ENCODE measurements at places on chromosomes 3 and 15.

- no peak for DNase-seq
Observed at GRCh38 chr3:75254685-75255084, 409.4 kb upstream of the FRG2C start.

DNA sequence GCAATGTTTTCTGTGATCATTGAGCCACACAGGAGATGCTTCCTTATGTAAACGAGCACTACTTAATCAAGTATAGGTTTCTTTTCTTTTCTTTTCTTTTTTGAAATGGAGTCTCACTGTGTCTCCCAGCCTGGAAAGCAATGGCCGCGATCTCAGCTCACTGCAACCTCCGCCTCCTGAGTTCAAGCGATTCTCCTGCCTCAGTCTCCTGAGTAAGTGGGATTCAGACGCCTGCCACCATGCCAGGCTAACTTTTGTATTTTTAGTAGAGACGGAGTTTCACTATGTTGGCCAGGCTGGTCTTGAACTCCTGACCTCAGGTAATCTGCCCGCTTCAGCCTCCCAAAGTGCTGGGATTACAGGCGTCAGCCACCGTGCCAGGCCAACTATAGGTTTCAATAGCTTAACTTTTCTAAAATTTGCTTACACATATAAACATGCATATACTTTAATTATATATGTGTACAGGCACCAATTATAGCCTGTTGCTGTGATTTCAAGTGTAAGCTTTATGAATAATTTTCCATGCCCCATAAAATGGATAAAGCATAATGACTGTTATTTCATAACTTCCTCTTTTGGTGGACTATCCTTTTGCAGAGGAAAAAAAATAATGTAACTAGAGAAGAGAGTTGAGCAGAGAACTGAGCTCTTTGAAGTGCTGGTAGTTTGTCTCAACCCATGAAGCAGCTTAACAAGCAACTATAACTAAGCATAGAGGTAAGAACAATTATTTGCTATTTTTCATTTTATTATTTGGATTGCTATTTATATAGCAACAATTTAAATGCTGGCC is 24.8 kb upstream of the MBNL1 start:
- no peak for DNase-seq

DNA sequence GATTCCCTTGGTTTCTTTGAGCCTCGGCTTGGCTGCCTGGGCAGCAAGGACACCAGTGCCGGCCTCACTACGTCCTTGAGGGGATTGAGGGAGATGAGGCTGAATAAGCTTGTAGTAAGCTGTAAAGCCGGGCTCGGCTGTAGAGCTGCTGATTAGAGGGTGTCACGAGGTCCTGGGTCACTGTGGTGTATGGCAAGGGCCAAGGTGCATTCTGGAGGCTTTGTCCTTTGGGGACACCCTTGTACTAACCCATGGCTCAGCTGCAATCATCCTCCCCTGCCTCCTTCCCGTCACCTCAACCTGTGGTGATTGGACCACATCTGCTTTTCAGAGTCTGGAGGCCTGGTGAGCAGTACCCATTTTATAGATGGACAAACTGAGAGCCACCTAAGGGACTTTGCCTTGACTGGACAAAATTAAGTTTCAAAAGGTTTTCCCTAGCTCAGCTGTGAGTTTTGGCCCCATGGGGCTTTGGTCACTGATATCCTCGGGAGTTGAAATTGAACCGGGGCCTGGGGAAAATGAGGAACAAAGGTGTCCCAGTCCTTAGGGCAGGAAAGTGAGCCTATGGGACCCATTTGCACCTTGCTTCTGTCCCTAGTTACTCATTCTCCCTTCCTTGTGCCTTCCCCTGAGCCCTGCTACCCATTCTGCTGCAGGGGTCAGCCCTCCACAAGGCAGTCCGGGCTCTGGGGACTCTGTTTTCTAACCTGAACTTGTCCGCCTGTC is 2.4 kb downstream of the SLC6A6 start:
- no peak for DNase-seq

DNA sequence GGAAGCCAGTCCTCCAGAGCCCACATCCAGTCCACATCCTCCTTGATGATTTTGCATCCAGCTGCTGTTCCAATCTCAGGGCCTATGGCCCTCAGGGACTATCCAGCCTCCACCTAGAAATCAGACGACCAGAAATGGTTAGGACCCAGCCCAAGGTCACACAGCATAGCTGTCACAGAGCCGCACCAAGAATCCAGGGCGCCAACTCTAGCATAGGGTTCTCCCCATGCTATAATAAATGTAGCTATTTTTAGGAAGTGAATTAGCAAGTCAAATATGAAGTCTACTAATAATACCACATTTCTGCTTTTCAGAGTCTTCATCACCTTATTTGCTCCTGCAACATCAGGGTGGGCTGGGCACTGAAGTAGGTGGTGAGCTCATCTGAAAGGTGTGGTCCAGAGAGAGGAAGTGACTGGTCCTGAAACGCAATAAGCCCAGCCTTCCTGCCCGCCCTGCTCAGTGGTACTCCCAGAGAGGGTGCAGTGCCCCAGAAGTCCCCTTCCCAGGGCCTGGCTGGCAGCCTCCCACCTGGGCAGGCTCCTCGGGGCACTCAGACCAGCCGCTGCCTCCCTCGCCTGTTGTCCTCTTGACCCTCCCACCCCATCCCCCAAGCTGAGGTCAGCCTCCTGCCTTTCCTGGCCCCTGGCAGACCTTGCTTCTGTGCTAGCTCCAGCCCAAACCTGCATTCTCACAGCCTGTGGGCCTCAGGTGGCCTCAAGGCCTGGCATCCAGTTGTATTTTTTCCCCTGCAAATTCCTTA is 17.6 kb upstream of the CYP11A1 start:
- peak; percentile 5 for DNase-seq

DNA sequence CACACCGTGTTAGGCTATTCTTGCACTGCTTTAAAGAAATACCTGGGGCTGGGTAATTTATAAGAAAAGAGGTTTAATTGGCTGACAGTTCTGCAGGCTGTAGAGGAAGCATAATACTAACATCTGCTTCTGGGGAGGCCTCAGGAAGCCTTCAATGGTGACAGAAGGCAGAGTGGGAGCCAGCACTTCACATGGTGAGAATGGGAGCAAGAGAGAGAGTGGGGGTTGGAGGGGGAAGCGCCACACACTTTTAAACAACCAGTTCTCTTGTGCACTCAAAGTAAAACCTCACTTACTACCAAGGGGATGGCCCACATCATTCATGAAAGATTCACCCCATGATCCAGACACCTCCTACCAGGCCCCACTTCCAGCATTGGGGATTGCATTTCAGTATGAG is 181.1 kb downstream of the APBA2 start:
- no peak for DNase-seq

DNA sequence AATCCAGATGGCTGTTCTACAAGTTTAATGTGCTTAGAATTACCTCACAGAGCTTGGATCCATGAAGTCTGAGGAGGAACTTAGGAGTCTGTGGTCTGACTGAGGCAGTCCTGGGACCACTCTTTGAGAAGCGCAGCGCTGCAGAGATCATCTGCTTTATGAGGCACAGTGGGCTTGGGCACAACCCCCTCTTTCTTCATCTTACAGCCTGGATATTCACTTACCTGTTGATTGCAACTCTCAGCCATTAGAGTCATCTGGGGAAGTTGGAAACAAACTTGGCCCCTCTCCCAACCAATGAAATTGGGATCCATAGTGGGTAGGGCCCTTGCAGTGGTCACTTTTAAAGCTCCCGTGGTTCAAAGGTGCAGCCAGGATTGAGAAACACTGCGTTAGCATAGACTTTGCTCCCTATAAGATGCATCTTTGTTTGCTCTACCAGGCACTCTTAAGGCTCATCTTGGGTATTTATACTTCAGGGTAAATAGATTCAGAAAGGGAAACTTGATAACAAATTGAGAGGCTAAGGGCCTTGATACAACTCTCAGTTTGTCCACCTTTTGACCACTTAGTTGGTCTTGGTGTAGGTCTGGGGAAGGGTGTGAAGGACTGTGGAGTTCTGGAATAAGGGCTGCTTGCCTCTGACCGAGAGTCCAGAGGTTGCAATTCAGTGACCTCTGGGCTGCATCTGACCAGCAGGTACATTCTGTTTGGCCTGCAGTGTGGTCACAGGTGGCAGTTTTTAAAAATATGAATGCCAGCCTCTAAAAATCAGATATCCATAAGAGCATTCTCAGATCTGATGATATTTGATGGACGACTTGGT is 22.8 kb downstream of the FEM1B start:
- DNase-seq: no peak

DNA sequence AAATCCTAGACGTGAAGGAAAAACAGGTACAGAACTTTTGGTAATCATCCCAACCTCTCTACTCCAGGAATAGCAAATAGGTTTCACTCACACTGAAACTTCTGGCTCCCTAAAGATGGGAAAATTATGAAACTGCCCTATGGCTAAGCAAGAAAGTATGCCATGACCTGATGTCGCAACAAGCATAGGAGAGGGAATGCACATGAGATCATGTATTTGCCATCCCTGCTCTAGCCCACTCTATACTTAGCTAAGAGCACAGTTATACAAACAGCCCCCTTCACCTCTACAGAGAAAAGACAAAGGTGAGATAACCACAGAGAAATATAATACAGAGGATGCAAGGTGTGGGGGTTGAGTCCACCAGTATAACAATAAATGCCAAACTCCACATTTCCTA is 102.7 kb downstream of the TBC1D5 start:
- DNase-seq: no peak

- no peak for DNase-seq
Observed at GRCh38 chr3:7487763-7488162, 626.8 kb downstream of the GRM7 start.

DNA sequence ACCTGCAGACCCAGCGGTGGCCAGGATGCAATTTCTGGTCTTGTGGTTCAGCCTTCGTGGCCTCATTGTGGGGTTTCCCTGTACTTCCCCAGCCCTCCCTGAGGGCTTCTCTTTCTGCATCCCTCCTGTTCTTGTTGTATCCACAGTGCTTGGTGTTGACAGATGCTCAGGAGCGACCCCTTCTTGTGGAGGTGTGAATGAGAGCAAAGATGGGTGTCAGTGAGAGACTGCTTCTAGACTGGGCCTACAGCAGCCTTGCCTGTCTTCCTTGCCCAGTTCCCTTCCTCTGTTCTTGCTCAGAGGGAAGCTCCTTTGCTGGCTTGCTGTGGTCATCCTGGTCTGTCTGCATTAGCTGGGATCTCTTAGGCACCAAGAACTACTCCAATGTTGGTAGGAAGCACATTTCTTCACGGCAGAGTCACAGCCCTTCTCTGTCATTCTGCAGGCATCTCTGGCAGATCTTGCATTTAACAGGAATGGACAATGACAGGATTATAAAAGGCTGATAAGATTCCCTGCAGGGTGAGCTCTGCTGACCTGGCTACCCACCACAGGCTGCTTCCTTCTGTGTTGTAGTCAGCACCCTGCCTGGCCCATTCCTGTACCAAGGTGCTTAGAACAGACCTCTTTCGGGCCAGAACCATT is 317.8 kb upstream of the C2CD4B start:
- DNase-seq: no peak

GRCh38 chr15:45101749-45102148 is 12.2 kb downstream of the DUOX2 start:
- DNase-seq: no peak

DNA sequence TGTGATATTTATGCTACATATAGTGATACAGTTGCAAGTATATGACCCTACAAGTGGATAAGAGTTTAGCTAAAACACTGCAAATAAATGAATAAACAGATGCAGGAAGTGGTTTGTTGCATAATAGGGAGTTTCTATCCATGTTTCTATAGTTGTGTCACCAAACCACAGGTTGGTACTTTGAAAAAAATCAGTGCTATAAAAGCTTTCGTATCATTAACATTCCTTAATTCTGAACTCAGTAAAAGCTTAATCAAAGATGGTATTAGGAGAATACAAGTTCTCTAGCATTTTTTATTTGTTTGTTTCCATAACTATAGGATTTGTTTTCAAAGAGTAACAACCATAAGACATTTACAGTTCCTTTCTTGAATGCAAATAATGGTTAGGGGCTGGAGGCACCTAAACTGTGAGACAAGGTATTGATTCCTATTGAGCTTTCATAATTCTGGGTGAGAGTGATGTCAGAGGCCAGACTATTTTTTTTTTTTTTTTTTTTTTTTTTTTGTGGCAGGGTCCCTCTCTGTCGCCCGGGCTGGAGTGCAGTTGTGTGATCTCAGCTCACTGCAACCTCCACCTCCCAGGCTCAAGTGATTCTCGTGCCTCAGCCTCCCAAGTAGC is 29.6 kb downstream of the CPOX start:
- no peak for DNase-seq

GRCh38 chr3:156371701-156372100 is 183.2 kb downstream of the SSR3 start:
- DNase-seq: no peak

DNA sequence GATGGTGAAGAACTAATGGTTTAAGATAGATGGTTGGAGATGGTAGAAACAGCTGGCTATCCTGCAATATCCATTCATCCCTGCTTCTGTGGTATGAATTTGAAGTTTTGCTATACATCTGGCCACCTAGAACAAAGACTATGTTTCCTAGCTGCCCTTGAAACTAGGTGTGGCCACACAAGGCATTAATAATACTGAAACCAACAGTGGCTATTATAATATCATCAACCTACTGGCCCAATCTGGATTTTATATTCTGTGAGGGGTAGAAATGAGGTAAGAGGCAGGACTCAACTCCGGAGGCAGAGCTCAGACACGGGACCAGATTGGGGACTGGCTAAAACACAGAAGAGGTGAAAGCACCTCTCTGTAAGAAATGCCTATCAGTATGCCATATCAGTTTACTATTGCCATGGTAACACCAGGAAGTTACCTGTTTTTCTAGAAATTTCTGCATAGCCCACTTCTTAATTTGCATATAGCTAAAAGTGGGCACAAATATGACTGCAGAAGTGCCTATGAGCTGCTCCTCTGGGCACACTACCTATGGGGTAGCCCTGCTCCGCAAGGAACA is 8.4 kb downstream of the IFT80 start:
- DNase-seq: no peak

DNA sequence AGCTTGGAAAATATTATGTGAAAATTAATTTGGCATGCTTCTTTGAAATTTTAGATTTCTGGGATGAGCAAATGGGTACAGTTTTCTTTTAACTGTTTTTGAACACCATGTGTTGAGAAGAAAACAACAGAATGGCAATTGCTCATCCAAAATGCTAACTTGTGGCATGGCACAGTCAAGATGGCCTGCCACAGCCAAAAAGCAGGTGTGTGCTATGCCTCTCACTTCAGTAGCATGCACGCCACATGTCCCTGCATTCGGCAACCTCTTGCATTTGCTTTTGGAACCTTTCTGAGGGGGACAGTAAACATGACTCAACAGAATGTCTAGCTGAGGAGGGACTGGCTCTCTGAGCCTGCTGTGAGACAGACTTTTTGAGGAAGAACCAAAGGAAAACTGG is 138.5 kb downstream of the TIGIT start:
- no peak for DNase-seq

DNA sequence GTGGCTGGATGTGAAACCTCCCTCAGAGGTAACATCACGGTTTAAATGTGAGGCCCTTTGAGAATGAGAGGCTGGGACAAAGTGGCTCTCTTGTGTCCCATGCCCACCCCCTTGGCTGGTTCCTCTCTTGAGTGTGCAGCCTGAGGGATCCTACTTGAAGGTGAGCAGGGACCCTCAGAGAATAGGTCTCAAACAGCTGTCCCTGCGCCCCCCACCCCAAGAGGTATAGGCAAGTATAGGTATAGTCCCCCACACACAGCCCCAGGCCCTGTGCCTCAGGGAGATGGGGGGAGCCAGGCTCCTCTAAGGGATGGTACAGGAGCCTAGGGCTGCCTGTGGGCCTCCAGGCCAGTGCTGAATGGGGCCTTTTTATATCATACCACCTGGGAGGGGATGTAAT is 61.9 kb downstream of the ISG20 start:
- DNase-seq: no peak

- no peak for DNase-seq
Observed at GRCh38 chr3:18872466-18872865, 275.8 kb upstream of the KCNH8 start.

GRCh38 chr3:194532591-194532990 is 45.8 kb upstream of the ATP13A3 start:
- DNase-seq: no peak

GRCh38 chr3:69967156-69967555 is 32.4 kb upstream of the SAMMSON start:
- no peak for DNase-seq

Measured in NCI-H510A treated with DMSO at 0.1 percent for 48 hours (cell line).